ENCODE measurements at places on chromosomes 11 and 22.

- DNase-seq, result no peak
These were observed 10.0 kb downstream of the IGSF9B start for GRCh38 chr11:133946541-133947318.

DNA sequence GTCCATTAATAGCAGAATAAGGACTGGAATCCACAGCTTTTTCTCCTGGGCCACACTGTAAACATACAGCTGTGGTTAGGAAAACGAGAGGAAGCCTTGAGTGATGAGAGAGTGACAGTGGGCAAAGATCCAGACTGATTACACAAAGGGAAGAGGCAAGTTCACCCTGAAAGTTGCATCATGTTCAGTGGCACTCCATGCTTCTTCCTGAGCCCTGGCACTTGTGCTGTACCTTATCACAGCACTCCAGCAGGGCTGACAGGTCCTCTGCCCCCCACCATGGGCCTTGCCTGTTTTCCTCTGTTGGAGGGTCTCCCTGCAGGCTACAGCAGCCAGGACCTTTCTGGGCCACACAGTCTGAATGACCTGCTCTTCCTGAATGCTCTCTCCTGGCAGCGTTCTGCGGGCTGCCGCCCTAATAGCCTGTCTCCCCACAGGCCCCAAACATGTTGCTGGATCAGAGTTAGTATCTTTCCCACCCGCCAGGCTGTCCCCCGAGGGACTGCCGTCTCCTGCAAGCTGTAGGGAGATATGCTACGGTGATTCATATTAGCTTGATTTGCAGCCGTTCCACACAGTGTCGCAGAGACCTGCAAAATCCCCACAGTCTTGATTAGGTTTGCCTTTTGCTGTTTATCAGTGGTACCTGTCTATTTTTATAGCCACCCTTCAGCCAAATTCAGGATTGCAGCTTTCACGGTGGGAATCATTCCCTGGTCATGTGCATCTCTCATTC lies 60.2 kb downstream of the NTM start:
- peak; percentile 12 for DNase-seq

GRCh38 chr11:134670961-134671370 lies 258.9 kb upstream of the B3GAT1 start:
- DNase-seq, result no peak

- peak; percentile 98 for DNase-seq
These were observed 117.3 kb downstream of the RASSF10 start for GRCh38 chr11:13126430-13126829.

- DNase-seq, result no peak
These were observed at the start of gene HBB for GRCh38 chr11:5226732-5227310. TSS of gene HBB (minus strand) at chr11:5227071. CDS start at chr11:5227021, 50 bp downstream.

GRCh38 chr11:3043315-3043871 lies 13.8 kb downstream of the CARS1 start:
- no peak for DNase-seq

GRCh38 chr11:107908211-107908610 lies 20.0 kb upstream of the RAB39A start:
- DNase-seq, result no peak

GRCh38 chr22:27882507-27883290 lies 36.4 kb downstream of the PITPNB start:
- DNase-seq, result no peak

- DNase-seq, result no peak
These were observed 17.8 kb upstream of the NEAT1 start for GRCh38 chr11:65404638-65405339.

All from PC-3 (cell line).